Activated CD8-positive, alpha-beta memory T cell treated with anti-CD3 and anti-CD28 coated beads, Interleukin-2, amount 10 ng/mL, durations not matched to agents 7 days and 5 days (primary cell): ENCODE measurements at places on chromosomes 12 and 14.

DNA sequence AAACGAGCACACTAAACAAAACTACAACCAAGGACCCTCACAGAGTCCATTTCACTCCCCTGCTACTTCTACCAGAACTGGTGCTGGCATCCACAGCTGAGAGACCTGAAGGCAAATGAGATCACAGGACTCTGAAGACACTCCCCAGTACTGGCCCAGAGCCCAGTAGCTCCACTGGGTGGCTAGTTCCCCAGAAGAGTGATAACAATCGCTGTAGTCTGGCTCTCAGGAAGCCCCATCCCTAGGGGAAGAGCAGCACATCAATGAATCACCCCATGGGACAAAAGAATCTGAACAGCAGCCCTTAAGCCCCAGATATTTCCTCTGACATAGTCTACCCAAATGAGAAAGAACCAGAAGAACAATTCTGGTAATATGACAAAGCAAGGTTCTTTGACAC is 190.7 kb upstream of the BMP4 start:
- no peaks in the 10 kb centered on the region for H3K4me1 ChIP-seq
- DNase-seq: no peak
- no peak overlapping the region for H3K27ac ChIP-seq
- no peak overlapping the region for H3K4me3 ChIP-seq

DNA sequence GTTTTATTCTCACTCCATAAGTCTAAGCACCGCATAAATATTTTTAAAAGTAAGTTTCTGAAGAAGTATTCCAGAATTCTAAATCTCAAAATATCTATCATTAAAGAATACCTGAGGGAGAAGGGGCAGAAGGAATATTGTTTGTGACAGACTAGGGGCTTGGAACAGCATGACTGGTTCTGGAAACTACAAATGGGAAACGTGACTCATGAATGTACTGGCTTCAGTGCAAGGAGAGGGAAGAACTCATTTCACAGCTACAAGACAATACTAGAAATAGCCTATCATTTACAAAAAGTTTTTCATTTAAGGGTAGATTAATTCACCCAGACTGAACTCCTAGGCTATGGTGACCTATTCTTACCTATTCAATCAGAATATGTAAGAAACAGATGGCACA is 121.3 kb downstream of the SLC25A21 start:
- H3K36me3 ChIP-seq: no peaks in the 10 kb centered on the region
- no peak for DNase-seq
- no peaks in the 10 kb centered on the region for H3K4me1 ChIP-seq

DNA sequence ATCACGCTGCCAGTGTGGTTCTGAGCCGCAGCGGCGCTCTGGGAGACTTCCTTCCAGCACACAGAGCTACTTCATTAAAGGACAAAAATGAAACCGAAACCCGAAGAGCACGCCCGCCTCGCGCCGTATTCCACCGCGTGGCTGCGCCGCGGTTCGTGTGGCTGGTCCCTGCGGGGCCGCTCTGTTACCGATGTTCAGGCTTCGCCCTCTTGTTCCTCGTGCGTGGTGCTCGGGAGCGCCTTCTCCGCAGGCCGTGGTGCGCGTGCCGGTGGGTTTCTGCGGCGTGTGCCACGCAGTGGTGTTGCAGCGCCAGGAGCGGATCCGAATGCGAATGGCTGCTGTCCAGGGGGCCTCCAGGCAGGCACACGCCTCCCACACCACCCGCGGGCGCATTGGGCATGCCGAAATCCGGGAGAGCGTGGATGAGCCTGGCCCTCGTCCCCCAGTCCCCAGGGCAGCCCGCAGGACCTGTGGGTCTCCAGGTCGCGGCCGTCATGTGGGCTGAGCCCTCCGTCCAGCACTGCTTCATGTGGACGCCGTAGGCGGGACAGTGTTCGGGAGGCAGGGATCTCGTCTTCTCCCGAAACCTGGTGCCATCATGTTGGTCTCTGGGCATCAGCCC is 91.2 kb downstream of the ADGRD1 start:
- no peaks in the 10 kb centered on the region for H3K4me1 ChIP-seq
- no peak overlapping the region for H3K4me3 ChIP-seq
- H3K27ac ChIP-seq: no peak overlapping the region
- no peaks in the 10 kb centered on the region for H3K27me3 ChIP-seq
- H3K36me3 ChIP-seq: no peaks in the 10 kb centered on the region
- no peak for DNase-seq

GRCh38 chr12:4505376-4505986 is 33.2 kb upstream of the RAD51AP1 start:
- no peak for DNase-seq
- H3K27ac ChIP-seq: no peak overlapping the region
- peaks cover 25% of the 10 kb centered on the region for H3K4me1 ChIP-seq
- no peak overlapping the region for H3K4me3 ChIP-seq

DNA sequence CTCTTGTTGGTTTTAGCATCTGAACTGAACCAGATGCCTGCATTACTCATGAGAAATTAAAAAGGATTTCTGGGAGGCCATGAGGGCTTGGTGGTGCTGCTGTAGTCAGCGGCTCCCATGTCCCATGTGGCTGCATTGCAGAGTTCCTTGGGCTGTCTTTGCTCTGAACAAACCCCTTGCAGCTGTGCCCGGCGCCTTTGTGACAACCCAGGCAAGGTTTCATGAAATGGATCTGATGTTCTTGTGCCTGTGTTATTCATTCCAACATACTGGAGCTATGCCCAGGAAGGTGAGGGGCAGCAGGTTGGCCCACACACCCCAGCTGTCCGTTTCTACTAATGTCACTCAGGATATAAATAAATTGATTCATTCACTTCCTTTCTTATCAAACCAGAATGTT is 40.8 kb downstream of the TGFB3 start:
- no peaks in the 10 kb centered on the region for H3K27me3 ChIP-seq
- H3K36me3 ChIP-seq: no peaks in the 10 kb centered on the region
- no peak for DNase-seq
- no peaks in the 10 kb centered on the region for H3K4me1 ChIP-seq
- no peak overlapping the region for H3K27ac ChIP-seq

GRCh38 chr14:60509438-60510253 is 700 bp downstream of the SIX6 start:
- H3K27me3 ChIP-seq: peaks cover 89% of the 10 kb centered on the region
- peaks cover 1% of the 10 kb centered on the region for H3K36me3 ChIP-seq
- H3K4me3 ChIP-seq: no peak overlapping the region

DNA sequence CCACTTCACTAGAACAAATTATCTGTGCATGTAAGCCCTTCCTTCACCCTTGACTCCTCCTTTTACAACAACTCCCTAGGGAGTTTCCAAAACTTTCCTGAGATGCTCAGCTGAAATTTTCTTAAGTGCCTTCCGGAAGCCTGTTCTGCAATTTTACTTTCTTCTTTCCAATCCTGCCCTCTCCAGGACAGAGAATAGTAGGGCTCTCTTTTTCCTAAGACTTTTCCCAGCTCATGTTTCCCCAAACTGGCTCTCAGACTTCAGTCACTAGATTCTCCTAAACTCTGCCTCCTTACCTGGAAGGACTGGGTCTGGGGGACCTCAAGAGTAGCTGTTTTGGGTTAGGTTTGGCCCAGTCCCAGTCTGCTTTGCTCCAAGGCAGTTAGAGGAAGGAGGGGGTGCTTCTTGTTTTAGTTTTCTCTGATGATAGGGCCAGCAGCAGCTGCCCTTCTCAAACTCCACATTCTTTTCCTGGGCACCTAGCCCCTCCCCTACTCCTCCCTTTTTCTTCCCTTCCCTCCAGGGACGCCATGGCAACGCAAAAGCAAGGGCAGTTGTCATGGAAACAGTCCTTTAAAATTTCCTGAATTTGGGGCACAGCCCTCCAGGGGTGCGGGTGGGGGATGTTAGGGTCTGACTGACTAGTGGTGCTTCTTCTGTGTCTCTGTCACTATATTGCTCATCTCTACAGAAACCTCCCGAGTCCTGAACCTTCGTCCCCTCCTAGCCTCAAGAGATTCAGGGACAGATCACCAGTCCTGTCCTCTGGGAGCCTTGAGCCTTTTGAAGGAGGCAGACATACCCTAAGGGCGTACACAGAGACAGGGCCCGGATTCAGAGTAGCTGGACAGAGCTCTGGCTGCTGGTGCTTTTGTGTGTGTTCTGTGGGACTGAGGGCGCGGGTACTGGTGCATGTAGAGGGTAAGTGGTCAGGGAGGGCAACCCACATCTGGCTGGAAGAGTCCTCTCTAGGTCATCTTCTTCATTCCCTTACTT is 17.0 kb downstream of the PPP1R1A start:
- H3K27ac ChIP-seq: no peak overlapping the region
- H3K36me3 ChIP-seq: peaks cover 21% of the 10 kb centered on the region
- no peak for DNase-seq
- H3K27me3 ChIP-seq: no peaks in the 10 kb centered on the region
- no peak overlapping the region for H3K4me3 ChIP-seq
